Epithelial cell of umbilical artery (primary cell): ENCODE measurements at places on chromosomes 2 and 18. TPM values are rescaled to one million over a fixed set of nuclear protein-coding genes. Genes with fewer than 3 reads are reported as not detected.

LCT gene
- total RNA-seq = not detected in 2 replicates

DYNAP gene
- total RNA-seq = not detected in 2 replicates

REG3A gene
- total RNA-seq = not detected in 2 replicates

ING5 gene
- total RNA-seq = 18.8 and 23.3 TPM in 2 replicates

SKOR2 gene
- not detected in 2 replicates for total RNA-seq
